Adrenal gland (tissue), 19 donors: ENCODE measurements at places on chromosomes 12 and 14. TPM values are rescaled to one million over a fixed set of nuclear protein-coding genes. Genes with fewer than 3 reads are reported as not detected.

The RND1 gene
- 0.20 TPM for polyA plus RNA-seq

DNA sequence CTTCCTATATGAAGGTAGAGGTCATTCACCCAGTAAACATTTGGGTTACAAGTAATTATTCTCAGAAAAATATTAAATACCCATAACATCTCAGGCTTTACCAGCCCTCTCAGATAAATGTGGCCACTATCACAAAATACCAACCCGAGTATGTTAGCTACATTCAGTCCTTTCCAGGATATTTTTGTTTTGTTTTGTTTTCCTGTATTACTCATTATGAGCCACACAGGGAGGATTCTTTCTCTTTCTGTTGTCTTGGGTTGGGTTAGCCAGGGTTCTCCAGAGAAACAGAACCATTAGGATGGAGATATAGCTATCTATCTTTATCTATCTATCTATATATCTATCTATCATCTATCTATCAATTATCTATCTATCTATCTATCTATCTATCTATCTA, 947.6 kb upstream of the MDGA2 start:
- H3K27ac ChIP-seq: no peak overlapping the region
- no peak overlapping the region for H3K4me3 ChIP-seq
- no peak for DNase-seq

GRCh38 chr14:35248476-35248788, 43.8 kb upstream of the PSMA6 start:
- H3K4me1 ChIP-seq: no peaks in the 10 kb centered on the region
- H3K4me3 ChIP-seq: no peak overlapping the region
- no peak overlapping the region for H3K27ac ChIP-seq
- no peaks in the 10 kb centered on the region for H3K27me3 ChIP-seq
- no peak for DNase-seq

DNA sequence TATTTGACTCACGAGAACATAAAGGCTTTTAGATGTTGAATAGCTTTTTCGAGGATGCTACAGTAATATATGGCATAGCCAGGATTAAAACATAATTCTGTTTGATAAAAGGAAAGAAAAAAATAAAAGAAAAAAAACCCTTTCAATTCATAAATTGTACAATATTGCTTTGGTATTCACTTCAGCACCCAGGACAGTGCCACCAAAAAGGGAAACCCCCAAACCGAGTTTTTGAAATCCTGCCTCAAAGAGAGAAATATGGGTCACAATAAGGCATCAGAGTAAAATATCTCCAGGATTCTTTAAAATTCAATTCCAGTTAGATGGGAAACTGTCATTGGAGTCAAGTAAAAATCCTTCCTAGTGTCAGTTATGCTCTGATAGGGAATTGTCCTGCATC, 551.2 kb upstream of the SEL1L start:
- no peak overlapping the region for H3K27ac ChIP-seq
- no peaks in the 10 kb centered on the region for H3K4me1 ChIP-seq
- H3K27me3 ChIP-seq: no peaks in the 10 kb centered on the region
- DNase-seq: no peak

- no peaks in the 10 kb centered on the region for H3K36me3 ChIP-seq
- no peak overlapping the region for H3K4me3 ChIP-seq
- H3K27me3 ChIP-seq: no peaks in the 10 kb centered on the region
- peaks cover 5% of the 10 kb centered on the region for H3K4me1 ChIP-seq
- H3K27ac ChIP-seq: no peak overlapping the region
- DNase-seq: no peak
These were observed 6.2 kb downstream of the TMEM120B start for GRCh38 chr12:121718653-121719239.

DNA sequence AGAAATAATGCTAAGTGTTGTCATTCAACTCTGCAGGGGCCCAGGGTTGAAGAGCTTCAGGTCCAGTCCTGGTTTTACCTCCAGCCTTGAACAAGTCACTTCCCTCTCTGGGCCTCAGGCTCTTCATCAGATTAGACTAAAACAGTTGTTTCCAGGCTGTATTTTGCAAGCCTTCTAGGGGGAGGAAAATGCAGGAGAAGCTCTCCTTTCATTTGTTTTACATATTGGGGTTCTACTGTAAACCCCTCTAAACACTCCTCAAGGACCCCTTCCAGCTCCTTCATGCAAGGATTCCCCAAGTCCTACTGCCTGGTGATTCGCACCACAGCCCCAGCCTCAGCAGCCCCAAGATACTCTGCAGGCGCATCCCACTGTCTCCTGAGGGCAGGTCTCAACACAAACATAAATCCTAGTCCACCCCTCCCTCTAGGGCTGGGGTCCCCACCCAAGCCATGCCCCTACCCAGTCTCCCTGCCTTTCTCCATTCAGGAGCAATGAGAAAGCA, 2.7 kb downstream of the SDR9C7 start:
- H3K27ac ChIP-seq: no peak overlapping the region
- H3K4me3 ChIP-seq: no peak overlapping the region
- DNase-seq: no peak
- no peaks in the 10 kb centered on the region for H3K27me3 ChIP-seq
- H3K4me1 ChIP-seq: peaks cover 16% of the 10 kb centered on the region

- no peak for DNase-seq
- H3K4me1 ChIP-seq: no peaks in the 10 kb centered on the region
- H3K36me3 ChIP-seq: no peaks in the 10 kb centered on the region
- H3K27me3 ChIP-seq: no peaks in the 10 kb centered on the region
- H3K4me3 ChIP-seq: no peak overlapping the region
- H3K27ac ChIP-seq: no peak overlapping the region
These were observed 207.2 kb upstream of the TMTC1 start for GRCh38 chr12:29990971-29991370.

The ACRBP gene
- 0.99 TPM for polyA plus RNA-seq

- DNase-seq: no peak
- no peaks in the 10 kb centered on the region for H3K36me3 ChIP-seq
- no peak overlapping the region for H3K4me3 ChIP-seq
These were observed 1011.8 kb downstream of the TMEM121 start for GRCh38 chr14:106538201-106538600.

- H3K27ac ChIP-seq: no peak overlapping the region
- H3K27me3 ChIP-seq: no peaks in the 10 kb centered on the region
- H3K4me1 ChIP-seq: no peaks in the 10 kb centered on the region
- no peak overlapping the region for H3K4me3 ChIP-seq
- no peak for DNase-seq
These were observed 18.5 kb downstream of the SFSWAP start for GRCh38 chr12:131729254-131729955.

The GLI1 gene
- 0.44 TPM for polyA plus RNA-seq

DNA sequence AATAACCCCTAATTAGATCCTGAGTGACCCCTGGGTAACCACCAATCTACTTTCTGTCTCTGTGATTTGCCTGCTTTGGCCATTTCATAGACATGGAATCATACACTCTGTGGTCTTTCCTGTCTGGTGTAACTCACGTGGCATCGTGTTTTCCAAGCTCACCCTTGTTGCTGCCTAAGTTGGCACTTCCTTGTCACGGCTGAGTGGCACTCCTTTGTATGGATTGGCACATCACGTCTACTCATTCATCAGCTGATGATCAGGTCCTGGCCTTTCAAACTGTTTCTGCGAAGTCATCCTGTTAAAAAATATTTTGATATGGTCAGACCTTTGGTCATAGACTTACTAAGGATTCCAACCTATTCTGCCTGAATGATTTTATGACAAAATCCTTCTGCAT, 87.7 kb downstream of the GLT1D1 start:
- no peaks in the 10 kb centered on the region for H3K27me3 ChIP-seq
- no peaks in the 10 kb centered on the region for H3K36me3 ChIP-seq
- no peaks in the 10 kb centered on the region for H3K4me1 ChIP-seq
- no peak overlapping the region for H3K27ac ChIP-seq
- no peak for DNase-seq
- H3K4me3 ChIP-seq: no peak overlapping the region

The LAG3 gene
- polyA plus RNA-seq: 0.29 TPM

- peak; percentile 38 for DNase-seq
- H3K27ac ChIP-seq: no peak overlapping the region
- H3K4me3 ChIP-seq: no peak overlapping the region
- H3K27me3 ChIP-seq: no peaks in the 10 kb centered on the region
These were observed 60.1 kb upstream of the RIMBP2 start for GRCh38 chr12:130775953-130776856.

The FBXO34 gene
- 16.3 TPM for polyA plus RNA-seq

DNA sequence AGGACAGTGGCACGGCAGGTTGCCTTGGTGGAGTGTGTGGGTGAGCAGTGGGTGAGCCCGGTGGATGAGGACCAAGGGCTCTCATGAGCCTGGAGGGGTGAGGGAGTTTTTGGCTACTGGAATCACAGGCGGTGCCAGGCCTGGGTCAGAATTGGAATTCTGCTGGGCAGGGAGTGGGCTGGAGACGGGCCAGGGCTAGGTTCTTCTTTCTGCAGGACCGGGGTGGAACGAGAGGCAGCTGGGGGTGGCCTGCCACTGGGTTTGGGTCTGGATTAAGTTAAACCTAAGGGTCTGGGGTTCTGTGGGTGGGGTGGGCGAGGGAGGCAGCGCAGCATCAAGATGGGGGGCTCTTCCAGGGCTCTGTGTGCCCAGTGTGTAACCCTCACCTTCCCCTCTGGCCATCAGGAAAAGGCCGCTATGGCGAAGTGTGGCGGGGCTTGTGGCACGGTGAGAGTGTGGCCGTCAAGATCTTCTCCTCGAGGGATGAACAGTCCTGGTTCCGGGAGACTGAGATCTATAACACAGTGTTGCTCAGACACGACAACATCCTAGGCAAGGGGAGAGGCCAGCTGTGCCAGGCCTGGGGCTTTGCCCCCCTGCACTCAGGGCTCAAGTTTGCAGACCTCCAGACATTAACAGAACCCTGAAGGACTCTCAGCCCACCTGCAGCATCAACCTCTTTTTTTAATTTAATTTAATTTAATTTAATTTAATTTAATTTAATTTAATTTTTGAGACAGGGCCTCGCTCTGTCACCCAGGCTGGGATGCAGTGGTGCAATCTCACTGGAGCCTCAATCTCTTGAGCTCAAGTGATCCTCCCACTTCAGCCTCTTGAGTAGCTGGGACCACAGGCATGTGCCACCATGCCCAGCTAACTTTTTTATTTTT, 7.0 kb downstream of the ACVRL1 start:
- peaks cover 15% of the 10 kb centered on the region for H3K36me3 ChIP-seq
- peaks cover 46% of the 10 kb centered on the region for H3K4me1 ChIP-seq
- no peak overlapping the region for H3K4me3 ChIP-seq
- no peaks in the 10 kb centered on the region for H3K27me3 ChIP-seq
- H3K27ac ChIP-seq: no peak overlapping the region
- no peak for DNase-seq

The PLD4 gene
- 1.0 TPM for polyA plus RNA-seq

The SPRYD4 gene
- 2.5 TPM for polyA plus RNA-seq

- H3K27ac ChIP-seq: no peak overlapping the region
- peaks cover 17% of the 10 kb centered on the region for H3K4me1 ChIP-seq
- H3K36me3 ChIP-seq: no peaks in the 10 kb centered on the region
- DNase-seq: no peak
These were observed 23.6 kb upstream of the WNK1 start for GRCh38 chr12:728781-729180.

GRCh38 chr14:74141703-74142102, 56.9 kb downstream of the LIN52 start:
- H3K4me1 ChIP-seq: peaks cover 6% of the 10 kb centered on the region
- H3K36me3 ChIP-seq: no peaks in the 10 kb centered on the region
- no peaks in the 10 kb centered on the region for H3K27me3 ChIP-seq
- no peak overlapping the region for H3K4me3 ChIP-seq
